ENCODE measurements at places on chromosomes 5 and 9. TPM values are rescaled to one million over a fixed set of nuclear protein-coding genes. Genes with fewer than 3 reads are reported as not detected.

DNA sequence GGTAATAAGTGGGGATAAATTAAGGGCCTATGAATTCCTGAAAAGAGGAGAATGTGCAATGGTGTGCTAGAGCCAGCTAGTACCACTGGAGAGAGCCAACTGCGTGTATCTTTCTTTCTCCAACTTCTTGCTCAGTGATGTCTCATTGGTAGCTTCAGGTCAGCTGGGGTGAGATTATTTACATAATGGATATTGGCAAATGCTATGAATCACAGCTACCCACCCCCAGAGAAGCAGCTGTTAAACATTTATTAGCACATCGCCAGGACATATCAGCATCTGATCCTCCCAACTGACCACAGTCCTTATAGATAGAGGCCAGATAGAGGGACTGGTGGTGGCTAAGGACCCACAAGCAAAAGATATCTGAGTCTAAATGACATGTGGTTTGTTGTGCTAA lies 421.3 kb downstream of the ACTL7B start:
- no peaks in the 10 kb centered on the region for H3K27me3 ChIP-seq

DNA sequence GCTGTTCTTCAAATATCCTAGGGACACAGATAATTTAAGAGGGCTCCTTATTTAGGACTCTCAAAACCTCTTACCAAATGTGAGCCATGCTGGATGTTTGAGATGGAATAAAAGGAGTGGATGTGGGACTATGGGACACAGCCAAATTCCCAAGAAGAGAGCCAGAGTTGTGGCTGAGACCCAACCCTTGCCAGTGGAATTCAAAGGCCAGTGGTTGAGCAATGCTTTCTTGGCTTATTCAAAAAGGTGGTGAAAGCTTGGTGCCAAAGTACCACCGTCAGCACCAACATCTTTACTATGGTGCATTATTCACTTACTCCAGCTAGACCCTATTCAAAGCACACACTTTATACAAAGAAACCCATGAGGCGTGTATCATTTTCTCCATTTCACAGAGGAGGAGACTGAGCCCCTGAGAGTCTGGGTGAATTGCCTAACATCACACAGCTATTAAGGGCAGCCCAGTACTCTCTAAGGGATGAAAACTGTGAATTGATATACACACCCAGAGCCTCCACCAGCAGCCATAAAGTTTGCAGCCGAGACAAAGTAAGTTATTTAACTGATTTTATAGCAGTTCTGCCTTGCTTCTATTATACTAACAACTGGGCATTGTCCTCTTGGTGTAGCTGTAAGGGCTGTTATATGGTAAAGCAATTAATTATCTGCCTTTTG lies 391.7 kb downstream of the ACTL7B start:
- H3K4me1 ChIP-seq = no peaks in the 10 kb centered on the region
- H3K27me3 ChIP-seq = no peaks in the 10 kb centered on the region
- no peak for DNase-seq
- no peaks in the 10 kb centered on the region for H3K36me3 ChIP-seq
- H3K27ac ChIP-seq = no peak overlapping the region

IFNA6 gene
- not detected for total RNA-seq

- no peaks in the 10 kb centered on the region for H3K4me1 ChIP-seq
- H3K36me3 ChIP-seq = peaks cover 6% of the 10 kb centered on the region
- DNase-seq = no peak
- no peak overlapping the region for H3K27ac ChIP-seq
Observed at GRCh38 chr9:111645806-111646205, 14.7 kb downstream of the DNAJC25 start.

DNA sequence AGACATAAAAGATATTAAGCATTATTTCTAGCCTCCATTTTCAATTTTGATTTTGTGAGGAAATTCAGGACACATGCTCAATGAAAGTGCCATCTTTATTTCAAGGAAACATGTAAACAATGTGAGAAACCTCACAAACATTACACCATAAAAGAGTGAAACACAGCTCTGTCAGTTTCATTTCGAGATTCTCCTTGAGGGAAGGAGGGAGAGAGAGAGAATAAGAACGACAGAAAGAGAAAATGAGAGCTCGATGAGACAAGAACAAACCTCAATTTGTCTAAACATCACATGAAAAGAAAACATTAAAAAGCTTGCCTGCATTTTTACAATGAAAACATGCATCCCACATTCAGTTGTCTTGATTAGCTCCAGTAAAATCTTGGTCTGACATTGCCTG lies 553.5 kb upstream of the MEF2C start:
- H3K27ac ChIP-seq = no peak overlapping the region
- H3K4me1 ChIP-seq = no peaks in the 10 kb centered on the region
- H3K36me3 ChIP-seq = no peaks in the 10 kb centered on the region
- H3K4me3 ChIP-seq = no peak overlapping the region
- no peaks in the 10 kb centered on the region for H3K27me3 ChIP-seq
- no peak for DNase-seq

GRCh38 chr5:34822956-34823715 lies 15.8 kb upstream of the TTC23L start:
- no peak overlapping the region for H3K27ac ChIP-seq
- no peaks in the 10 kb centered on the region for H3K36me3 ChIP-seq
- no peaks in the 10 kb centered on the region for H3K4me1 ChIP-seq
- H3K27me3 ChIP-seq = no peaks in the 10 kb centered on the region
- no peak overlapping the region for H3K4me3 ChIP-seq

GRCh38 chr5:39413771-39414170 lies 11.0 kb downstream of the DAB2 start:
- H3K27ac ChIP-seq = no peak overlapping the region
- H3K36me3 ChIP-seq = no peaks in the 10 kb centered on the region
- DNase-seq = no peak
- H3K4me3 ChIP-seq = no peak overlapping the region
- H3K4me1 ChIP-seq = no peaks in the 10 kb centered on the region

GRCh38 chr9:70865471-70865870 lies 255.9 kb downstream of the TRPM3 start:
- H3K27ac ChIP-seq = no peak overlapping the region
- H3K27me3 ChIP-seq = no peaks in the 10 kb centered on the region
- H3K4me3 ChIP-seq = no peak overlapping the region
- no peaks in the 10 kb centered on the region for H3K4me1 ChIP-seq
- no peak for DNase-seq
- H3K36me3 ChIP-seq = no peaks in the 10 kb centered on the region

NR5A1 gene
- not detected for total RNA-seq

GRCh38 chr5:8700222-8700621 lies 831.3 kb downstream of the MTRR start:
- H3K4me1 ChIP-seq = no peaks in the 10 kb centered on the region
- DNase-seq = no peak
- no peaks in the 10 kb centered on the region for H3K27me3 ChIP-seq
- no peak overlapping the region for H3K27ac ChIP-seq

Measured in CD4-positive, alpha-beta memory T cell (primary cell).